ENCODE measurements at places on chromosomes 5 and 9. TPM values are rescaled to one million over a fixed set of nuclear protein-coding genes. Genes with fewer than 3 reads are reported as not detected.

GRCh38 chr5:69234457-69235268 is at the start of gene CDK7:
Gene CDK7 (plus strand): TSS chr5:69234886. CDS start chr5:69234976, 90 bp downstream.
- peaks cover 37% of the 10 kb centered on the region for H3K4me1 ChIP-seq
- peak; percentile 91 for DNase-seq
- H3K27ac ChIP-seq = peak within 1 kb of the TSS; percentile 23
- H3K4me3 ChIP-seq = peak within 1 kb of the TSS; percentile 64
- no peaks in the 10 kb centered on the region for H3K27me3 ChIP-seq

GRCh38 chr5:175862131-175863012 is 9.0 kb upstream of the CPLX2 start:
- H3K36me3 ChIP-seq = no peaks in the 10 kb centered on the region
- DNase-seq = no peak

Gene SEMA5A
- 9.1 TPM for total RNA-seq

DNA sequence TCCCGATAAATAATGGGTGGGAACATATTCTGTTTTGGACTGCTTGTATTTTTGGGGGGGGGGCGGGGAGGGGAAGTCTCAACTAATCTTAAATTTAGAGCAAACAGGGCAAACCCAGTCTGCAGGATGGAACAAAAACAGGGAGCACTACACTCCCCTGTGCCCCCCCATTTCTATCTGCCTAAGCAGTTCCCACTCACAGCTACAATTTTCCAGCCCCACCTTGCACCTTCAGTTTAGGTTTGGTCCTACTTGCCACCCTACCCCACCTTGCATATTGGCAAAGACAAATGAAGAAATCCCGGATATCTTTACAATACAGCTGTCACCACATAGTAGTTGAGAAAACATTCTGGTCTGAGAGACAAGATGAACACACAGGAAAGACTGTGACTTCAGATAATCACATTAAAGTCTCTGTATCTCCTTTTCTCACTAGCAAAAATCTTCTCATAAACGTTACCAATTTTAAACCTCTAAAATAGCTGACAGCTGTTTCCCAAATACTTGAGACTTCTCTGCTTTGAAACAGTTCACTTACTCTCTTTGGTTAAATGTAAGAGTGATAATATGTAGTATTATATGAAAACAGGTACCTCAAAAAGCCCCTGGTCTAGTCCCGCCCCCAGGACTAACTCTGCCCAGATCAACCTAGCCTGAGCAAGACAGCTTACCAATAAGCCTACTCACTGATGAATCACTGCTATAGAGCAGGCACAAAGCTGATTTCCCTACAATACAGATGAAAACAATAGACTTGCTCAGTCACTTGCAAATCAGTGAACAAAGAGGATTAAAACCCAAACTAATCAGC is 5.2 kb upstream of the RAPGEF6 start:
- H3K27me3 ChIP-seq = no peaks in the 10 kb centered on the region
- no peak overlapping the region for H3K27ac ChIP-seq
- no peak for DNase-seq
- H3K4me1 ChIP-seq = peaks cover 18% of the 10 kb centered on the region

Gene FCN2
- total RNA-seq = not detected

DNA sequence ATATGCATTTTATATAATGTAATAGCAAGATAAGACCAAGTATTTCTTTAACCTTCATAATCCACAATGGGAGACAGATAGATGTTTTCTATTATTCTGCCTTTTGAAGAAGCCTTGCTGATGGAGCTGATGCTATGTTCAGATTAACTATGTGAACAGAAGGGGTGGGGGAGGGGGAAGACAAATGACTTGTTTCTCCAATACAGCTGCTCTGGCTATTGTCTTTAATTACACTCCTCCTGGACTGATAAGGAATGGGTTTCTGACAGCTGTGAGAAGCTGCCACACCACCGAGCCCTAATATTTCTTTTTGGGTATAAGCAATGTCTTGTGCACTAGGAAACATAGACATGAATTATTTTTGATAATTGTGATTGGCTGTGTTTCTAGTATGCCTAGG is 62.0 kb downstream of the CAVIN4 start:
- H3K36me3 ChIP-seq = no peaks in the 10 kb centered on the region
- no peak overlapping the region for H3K4me3 ChIP-seq
- DNase-seq = no peak
- H3K4me1 ChIP-seq = no peaks in the 10 kb centered on the region

DNA sequence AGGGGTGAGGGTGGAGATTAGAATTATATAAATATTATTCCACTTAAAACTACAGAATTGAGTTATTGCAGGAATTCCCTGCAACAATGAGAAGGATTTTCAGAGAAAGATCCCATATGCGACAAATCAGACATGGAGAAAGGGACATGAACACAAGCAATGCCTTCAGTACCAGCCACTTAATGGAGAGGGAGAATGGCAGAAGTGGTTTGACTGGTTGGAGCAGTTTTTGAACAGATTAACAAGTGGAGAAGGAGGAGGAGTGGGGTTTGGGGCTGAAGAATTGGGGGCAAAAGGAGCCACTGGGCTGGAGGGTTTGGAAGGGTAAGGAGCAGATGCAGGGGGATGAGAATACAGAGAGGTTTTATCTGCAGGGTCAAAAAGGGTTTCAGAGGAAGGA is 620.9 kb upstream of the PTPRD start:
- no peak overlapping the region for H3K27ac ChIP-seq
- H3K36me3 ChIP-seq = no peaks in the 10 kb centered on the region
- no peaks in the 10 kb centered on the region for H3K27me3 ChIP-seq
- no peak overlapping the region for H3K4me3 ChIP-seq

DNA sequence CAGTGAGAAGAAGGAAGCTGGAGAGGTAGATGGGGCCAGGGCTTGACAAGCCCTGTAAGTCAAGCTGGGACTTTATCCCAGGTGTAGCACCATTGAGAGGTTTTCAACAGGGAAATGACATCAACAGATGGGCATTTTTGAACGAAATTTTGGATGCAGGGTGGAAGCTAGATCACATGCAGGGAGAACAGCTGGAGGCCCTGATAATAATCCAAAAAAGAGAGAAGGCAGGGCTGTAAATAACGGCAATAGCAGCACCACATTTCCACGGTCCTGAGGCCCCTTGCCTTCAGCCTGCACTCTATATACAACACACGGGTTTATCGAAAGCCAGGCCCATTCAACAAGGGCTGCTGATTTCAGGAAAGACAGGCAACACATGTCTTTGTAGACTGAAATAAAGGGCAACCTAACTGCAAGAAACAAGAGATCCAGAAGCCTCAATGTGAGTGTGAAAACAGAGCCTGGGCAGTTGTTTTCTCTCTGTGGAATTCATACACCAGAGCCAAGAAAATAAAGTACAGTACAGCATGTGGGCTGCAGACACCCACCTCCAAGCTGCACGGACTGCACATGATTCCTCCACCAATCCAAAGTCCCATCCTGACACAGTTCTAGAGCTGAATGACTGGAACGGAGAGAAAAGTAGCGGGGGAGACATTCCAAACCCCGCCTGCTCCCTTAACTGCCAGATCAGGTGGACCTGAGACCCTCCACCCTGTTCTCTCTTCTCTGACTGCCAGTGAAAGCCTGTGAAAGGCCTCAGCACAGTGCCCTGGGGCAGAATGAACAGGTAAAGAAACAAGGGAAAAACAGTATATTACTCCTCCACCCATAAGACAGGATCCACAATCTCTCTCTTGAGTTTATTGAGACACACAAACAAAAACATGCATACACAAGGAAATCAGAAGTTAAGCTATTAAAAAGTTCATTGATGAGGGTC is 36.3 kb downstream of the KLHL3 start:
- no peaks in the 10 kb centered on the region for H3K4me1 ChIP-seq
- H3K27ac ChIP-seq = no peak overlapping the region
- no peak for DNase-seq
- no peaks in the 10 kb centered on the region for H3K36me3 ChIP-seq

Gene IQGAP2
- not detected for total RNA-seq

DNA sequence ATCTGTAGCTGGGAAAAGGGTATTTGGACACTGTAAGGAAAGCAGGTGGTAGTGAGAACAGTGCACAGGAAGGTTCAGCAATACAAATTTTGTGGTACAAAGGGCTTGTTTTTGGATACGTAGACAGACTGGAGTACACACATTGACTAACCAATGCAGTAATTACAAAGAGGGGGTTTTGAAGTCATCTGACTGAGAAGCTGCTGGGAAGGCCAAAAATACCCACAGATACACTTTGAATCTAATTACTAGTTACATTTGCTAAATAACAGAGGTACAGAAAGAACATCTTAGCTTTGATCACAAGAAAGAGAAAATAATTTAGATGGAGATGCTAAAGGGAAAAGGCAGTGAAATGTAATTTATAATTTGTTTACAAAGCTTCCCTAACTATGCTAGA is 45.9 kb downstream of the PKD2L2 start:
- H3K36me3 ChIP-seq = peaks cover 34% of the 10 kb centered on the region
- H3K4me1 ChIP-seq = peaks cover 17% of the 10 kb centered on the region
- no peak for DNase-seq
- no peaks in the 10 kb centered on the region for H3K27me3 ChIP-seq
- no peak overlapping the region for H3K27ac ChIP-seq

- no peak overlapping the region for H3K4me3 ChIP-seq
- no peaks in the 10 kb centered on the region for H3K36me3 ChIP-seq
- DNase-seq = no peak
- no peak overlapping the region for H3K27ac ChIP-seq
- H3K4me1 ChIP-seq = no peaks in the 10 kb centered on the region
- 0 out of 2 replicates have a peak, but pooled peaks cover 3% of the 10 kb centered on the region for H3K27me3 ChIP-seq
These were observed 79.6 kb upstream of the RNU6ATAC start for GRCh38 chr9:134243778-134244467.

Gene IL9
- total RNA-seq = not detected

- H3K27ac ChIP-seq = no peak overlapping the region
- no peaks in the 10 kb centered on the region for H3K27me3 ChIP-seq
- no peak overlapping the region for H3K4me3 ChIP-seq
- DNase-seq = no peak
- no peaks in the 10 kb centered on the region for H3K36me3 ChIP-seq
- H3K4me1 ChIP-seq = peaks cover 6% of the 10 kb centered on the region
These were observed 23.5 kb upstream of the IFNE start for GRCh38 chr9:21505425-21506179.

- no peaks in the 10 kb centered on the region for H3K36me3 ChIP-seq
- no peak overlapping the region for H3K27ac ChIP-seq
- H3K4me3 ChIP-seq = no peak overlapping the region
- no peak for DNase-seq
- peaks cover 90% of the 10 kb centered on the region for H3K27me3 ChIP-seq
These were observed 106.4 kb downstream of the PSD2 start for GRCh38 chr5:139901986-139902385.

- H3K4me3 ChIP-seq = no peak overlapping the region
- no peaks in the 10 kb centered on the region for H3K27me3 ChIP-seq
- no peaks in the 10 kb centered on the region for H3K36me3 ChIP-seq
- H3K27ac ChIP-seq = peak overlapping the region; percentile 76
These were observed 117.0 kb downstream of the NXNL2 start for GRCh38 chr9:88651682-88652633.

- peaks cover 11% of the 10 kb centered on the region for H3K4me1 ChIP-seq
- H3K4me3 ChIP-seq = no peak overlapping the region
- H3K27me3 ChIP-seq = no peaks in the 10 kb centered on the region
- H3K27ac ChIP-seq = no peak overlapping the region
These were observed 298.5 kb upstream of the TLE4 start for GRCh38 chr9:79273311-79273710.

DNA sequence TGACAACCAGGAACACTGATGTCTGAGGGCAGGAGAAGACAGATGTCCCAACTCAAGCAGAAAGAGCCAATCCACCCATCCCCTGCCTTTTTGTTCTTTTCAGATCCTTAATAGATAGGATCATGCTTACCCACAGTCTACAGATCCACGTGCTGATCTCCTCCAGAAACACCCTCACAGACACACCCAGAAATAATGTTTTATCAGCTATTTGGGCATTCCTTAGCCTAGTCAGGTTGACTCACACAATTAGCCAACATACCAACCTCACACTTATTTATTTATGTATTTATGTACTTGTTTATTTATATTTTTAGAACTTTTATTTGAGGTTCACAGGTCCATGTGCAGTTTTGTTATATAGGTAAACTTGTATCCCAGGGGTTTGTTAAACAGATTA is 151.5 kb upstream of the IL12B start:
- H3K4me3 ChIP-seq = no peak overlapping the region
- no peaks in the 10 kb centered on the region for H3K36me3 ChIP-seq
- no peak for DNase-seq
- H3K27me3 ChIP-seq = no peaks in the 10 kb centered on the region
